Activated CD8-positive, alpha-beta T cell treated with anti-CD3 and anti-CD28 coated beads for 36 hours (primary cell): ENCODE measurements at places on chromosomes 2 and 18. TPM values are rescaled to one million over a fixed set of nuclear protein-coding genes. Genes with fewer than 3 reads are reported as not detected.

- DNase-seq: no peak
Measured at GRCh38 chr18:29586210-29586609, 1409.3 kb upstream of the CDH2 start.

DNA sequence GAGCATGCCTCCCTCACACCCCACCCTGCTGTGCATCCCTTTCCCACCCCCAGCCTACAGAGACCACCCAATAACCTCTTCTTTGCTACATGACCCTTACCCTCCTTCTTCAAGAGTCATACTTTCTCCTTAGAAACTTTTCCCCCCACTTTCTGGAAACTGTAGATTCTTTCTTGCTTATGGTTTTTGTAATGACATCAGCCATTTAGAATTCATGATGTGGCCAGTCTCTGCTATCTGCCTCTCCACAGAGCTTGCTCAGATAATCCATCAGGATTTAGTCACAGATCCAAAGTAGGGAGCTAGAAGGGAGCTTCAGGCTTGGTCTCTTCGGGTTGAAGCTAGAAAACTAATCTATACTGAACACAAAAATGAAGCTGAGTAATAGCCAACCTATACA lies 36.5 kb downstream of the GALM start:
- DNase-seq: no peak

- DNase-seq: no peak
Measured at GRCh38 chr2:67213270-67213670, 183.9 kb upstream of the ETAA1 start.

SCYGR4 gene
- total RNA-seq: not detected

GRCh38 chr2:50284188-50284587 lies 747.7 kb downstream of the NRXN1 start:
- DNase-seq: no peak

DNA sequence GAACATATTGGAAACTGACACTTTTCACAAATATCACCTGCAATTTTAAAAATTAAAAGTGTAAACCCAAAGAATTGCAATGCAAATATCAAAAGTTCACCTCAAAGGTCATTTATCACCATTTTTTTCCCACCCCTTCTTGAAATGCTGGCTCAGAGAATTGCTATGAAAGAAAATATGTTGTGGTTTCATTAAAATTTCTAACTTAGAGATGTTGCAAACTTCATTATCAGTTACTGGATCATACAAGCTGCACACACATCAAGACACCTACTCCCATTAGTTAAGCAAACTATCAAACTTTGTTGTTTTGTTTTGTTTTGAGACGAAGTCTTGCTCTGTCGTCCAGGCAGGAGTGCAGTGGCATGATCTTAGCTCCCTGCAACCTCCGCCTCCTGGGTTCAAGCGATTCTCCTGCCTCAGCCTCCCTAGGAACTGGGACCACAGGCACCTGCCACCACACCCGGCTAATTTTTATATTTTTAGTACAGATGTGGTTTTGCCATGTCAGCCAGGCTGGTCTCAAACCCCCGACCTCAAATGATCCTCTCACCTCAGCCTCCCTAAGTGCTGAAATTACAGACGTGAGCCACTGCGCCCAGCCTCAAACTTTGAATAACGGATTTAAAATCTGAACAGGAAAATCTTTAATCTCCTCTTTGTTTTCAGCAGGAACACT lies 37.0 kb downstream of the STK39 start:
- no peak for DNase-seq

INO80B gene
- total RNA-seq: 24.2 TPM

GRCh38 chr2:44358503-44358902 lies 2.8 kb downstream of the PREPL start:
- peak; percentile 89 for DNase-seq

DNA sequence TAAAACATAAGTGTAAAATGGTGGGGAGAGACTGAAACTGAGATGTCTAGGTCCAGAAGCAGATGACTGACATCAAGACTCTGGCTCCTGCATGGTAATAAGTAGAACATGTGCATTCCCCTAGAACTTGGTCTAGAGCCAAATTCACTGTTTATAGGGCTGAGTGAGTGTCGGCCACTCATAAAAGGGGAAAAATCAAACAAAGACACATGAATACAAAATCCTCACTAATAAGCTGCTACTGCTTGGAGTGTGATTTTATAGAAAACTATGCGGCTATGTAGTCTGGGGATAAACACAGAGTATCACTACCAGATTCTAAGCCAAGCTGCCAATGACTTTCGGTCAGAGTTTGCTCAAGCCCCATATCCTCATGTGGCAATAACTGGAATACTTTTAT lies 1080.8 kb upstream of the DDX18 start:
- DNase-seq: no peak

GRCh38 chr2:222318026-222318711 lies 19.4 kb upstream of the PAX3 start:
- peak; percentile 53 for DNase-seq

GRCh38 chr2:70121627-70122372 lies 34.5 kb downstream of the PCBP1 start:
- peak; percentile 48 for DNase-seq

DNA sequence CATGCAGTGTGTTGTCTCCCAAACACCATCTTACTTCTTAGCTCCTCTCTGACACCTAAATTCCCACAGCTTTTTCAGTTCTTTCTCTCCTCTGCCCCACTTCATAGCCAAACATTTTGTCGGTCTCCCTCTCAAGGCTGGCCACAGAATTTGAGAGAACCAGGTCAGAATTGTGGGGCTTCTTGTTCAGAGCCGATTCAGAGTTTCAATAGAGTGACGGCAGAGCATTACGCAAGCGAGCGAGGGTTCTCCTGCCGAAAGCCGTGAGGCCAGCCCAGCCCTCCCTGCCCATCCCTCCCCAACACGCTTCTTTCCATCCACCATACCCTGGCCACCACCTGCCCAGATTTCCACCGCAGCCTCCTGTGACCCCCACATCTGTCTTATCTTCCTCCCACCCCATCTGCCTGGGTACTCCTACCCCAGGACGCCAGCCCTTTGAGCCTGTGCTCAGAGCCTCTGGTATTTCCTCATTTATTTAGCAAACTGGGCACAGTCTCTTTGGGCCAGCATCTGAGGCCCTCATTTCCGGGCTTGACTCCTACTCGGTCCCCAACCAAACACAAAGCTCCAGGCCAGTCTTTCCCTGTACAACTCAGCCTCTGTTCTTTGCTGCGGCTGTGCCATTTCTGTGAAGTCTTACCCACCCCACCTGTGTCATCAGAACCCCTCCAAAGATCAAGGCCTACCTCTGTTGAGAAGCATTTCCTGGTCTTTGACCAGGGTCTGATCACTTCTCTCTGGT lies 70.0 kb upstream of the MAP4K4 start:
- no peak for DNase-seq

DNA sequence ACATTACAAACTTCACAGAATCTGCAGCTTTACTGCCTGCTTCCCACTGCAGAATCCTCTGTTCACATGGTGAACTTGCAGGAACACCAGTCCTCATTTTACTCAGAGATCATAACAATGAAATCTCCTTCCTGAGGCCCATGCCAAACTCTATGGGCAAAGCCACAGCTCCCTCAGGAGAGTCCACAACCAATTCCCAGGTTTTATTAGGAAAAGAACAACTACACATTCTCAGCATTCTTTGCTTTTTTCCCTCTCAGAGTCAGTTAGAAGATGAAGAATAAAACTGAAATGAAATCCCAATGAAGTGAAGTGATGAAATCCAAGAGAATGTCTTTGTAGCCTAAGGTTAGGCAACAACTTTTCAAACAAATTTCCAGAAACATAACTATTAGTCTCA lies 233.7 kb downstream of the DSEL start:
- DNase-seq: no peak

DNA sequence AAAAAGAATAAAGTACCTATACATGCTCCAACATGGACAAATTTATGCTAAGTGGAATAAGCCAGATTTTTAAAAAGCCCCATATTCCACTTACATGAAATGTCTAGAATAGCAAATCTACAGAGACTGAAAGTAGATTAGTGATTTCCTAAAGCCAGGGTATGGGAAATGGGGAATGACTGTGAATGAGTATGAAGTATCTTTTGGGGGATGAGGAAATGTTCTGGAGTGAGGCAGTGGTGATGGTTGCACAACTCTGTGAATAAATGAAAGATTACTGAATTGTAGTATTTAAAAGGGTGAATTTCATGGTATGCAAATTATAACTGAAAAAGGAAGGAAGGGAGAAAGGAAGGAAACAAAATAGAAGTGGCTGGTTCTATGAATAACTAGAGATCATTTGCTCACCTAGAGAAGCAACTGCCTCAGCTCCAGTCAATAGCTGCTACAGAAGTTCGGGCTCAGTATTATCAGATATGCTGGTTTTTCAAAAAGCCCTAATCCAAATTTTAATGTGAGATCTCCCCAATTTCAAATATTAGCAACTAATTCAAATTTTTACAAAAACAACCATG lies 39.3 kb downstream of the MAP3K2 start:
- no peak for DNase-seq

GRCh38 chr18:20971886-20972267 lies 139.7 kb downstream of the ROCK1 start:
- no peak for DNase-seq

DNA sequence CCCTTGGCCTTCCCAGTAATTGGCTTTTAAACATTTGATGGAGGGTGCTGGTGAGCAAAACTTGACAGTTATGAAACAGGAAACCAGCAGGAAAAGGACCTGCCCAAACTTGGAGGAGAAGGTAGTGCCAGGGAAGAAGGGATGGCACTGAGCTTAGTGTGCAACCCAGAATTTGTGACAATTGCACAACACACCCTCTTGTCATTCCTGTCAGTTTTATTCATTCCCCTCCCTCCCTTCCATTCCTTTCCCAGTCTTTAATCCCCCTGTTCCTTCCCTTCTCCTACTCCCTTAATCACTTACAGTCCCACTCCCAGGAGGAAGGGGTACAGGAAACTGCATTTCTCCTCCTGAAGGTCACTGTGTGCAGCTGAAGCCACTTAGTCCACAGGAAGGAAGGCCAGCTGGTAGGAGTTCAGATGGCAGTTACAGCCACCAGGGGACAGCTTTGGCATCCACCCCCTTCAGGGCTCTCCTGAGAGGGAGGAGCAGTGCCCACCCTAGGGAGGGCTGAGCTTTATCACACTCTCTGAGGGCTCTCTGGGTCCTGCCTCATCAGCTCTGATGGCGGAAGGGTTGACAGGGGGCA lies 24.0 kb upstream of the SIGLEC15 start:
- no peak for DNase-seq

DNA sequence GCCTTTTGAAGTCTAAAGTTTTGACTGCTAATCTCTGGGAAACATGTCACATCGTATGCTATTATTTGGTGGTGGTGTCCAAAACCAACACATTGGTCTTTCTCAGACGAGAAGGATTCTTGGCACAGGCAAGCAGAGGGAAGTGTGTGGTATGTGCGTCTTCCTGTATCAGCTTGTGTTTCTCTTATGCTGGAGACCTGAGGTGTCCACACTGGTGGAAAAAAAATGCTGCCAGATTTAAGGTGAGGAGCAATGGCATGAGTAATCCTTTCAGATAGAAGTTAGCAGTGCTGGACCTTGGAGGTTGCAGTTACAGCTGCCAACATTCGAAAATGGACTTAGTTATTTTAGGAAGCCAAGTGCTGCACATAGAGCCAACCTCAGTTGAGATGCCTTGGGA lies 11.7 kb upstream of the FHL2 start:
- DNase-seq: no peak

- DNase-seq: no peak
Measured at GRCh38 chr2:207239754-207240494, 74.2 kb upstream of the KLF7 start.

- DNase-seq: no peak
Measured at GRCh38 chr2:37084797-37085196, 479 bp downstream of the GPATCH11 start.

GALNT5 gene
- not detected for total RNA-seq

IL1R2 gene
- total RNA-seq: not detected

GRCh38 chr2:190444976-190445375 lies 36.8 kb downstream of the MFSD6 start:
- no peak for DNase-seq

- DNase-seq: no peak
Measured at GRCh38 chr2:205060269-205060668, 515.0 kb downstream of the PARD3B start.

GAL3ST2 gene
- total RNA-seq: 0.89 TPM

TP53I3 gene
- total RNA-seq: 2.6 TPM

GRCh38 chr2:218364196-218364595 lies 7.5 kb downstream of the CATIP start:
- no peak for DNase-seq

CRYGC gene
- total RNA-seq: not detected

- DNase-seq: no peak
Measured at GRCh38 chr2:151733771-151734672, at the start of gene NEB. Gene NEB (minus strand): TSS chr2:151734476. CDS start chr2:151733156, 1,320 bp downstream.

C18orf32 gene
- 22.4 TPM for total RNA-seq

ADAM23 gene
- total RNA-seq: 0.07 TPM

DNA sequence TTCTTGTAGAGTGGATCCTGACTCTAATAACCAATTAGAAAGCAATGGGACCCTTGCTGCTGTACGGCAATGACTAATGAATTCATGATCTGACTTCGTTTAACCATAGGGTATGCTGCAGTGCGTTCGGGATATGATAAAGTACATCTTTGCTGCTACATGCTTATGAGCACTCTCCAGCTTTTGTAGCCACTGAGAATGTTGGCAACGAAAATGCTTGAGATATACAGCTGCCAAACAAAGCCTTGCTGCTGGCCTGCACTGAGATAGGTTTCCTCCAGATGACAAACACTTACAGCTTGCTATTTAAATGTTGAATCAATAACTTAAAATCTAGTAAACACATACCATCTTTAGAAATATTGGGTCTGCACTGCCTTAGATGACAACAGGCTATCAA lies 372.4 kb upstream of the SLC8A1 start:
- DNase-seq: no peak

GRCh38 chr2:100278986-100279385 lies 43.3 kb downstream of the LONRF2 start:
- DNase-seq: peak; percentile 43

GRCh38 chr2:189502714-189503113 lies 61.4 kb downstream of the WDR75 start:
- DNase-seq: no peak

DNA sequence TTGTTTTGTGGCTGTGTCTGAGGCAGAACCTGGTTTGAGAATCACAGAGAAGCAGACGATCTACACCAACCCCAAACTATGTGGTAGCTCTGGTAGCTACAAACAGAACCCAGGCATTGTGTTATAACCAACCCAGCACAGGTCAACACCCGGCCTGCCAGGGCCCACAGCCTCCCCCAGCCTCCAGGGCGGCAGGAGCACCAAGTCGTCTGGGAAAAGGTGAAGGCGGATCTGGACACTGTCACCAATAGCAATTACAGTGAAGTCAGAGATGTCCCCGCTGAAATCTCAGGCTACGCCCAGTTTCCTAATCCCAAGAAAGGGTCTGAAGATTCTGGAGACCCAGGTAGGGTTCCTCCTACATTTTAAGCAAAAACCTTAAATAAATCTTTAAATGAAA lies 3.6 kb downstream of the HJURP start:
- DNase-seq: no peak

- no peak for DNase-seq
Measured at GRCh38 chr2:138779406-138779780, 797 bp downstream of the NXPH2 start.

- DNase-seq: no peak
Measured at GRCh38 chr18:78295262-78295661, 684.4 kb upstream of the SALL3 start.
